CD4-positive, CD25-positive, alpha-beta regulatory T cell (primary cell): ENCODE measurements at places on chromosomes 4 and X.

GRCh38 chr4:159014859-159015258 lies 88.0 kb upstream of the RAPGEF2 start:
- no peak for DNase-seq

DNA sequence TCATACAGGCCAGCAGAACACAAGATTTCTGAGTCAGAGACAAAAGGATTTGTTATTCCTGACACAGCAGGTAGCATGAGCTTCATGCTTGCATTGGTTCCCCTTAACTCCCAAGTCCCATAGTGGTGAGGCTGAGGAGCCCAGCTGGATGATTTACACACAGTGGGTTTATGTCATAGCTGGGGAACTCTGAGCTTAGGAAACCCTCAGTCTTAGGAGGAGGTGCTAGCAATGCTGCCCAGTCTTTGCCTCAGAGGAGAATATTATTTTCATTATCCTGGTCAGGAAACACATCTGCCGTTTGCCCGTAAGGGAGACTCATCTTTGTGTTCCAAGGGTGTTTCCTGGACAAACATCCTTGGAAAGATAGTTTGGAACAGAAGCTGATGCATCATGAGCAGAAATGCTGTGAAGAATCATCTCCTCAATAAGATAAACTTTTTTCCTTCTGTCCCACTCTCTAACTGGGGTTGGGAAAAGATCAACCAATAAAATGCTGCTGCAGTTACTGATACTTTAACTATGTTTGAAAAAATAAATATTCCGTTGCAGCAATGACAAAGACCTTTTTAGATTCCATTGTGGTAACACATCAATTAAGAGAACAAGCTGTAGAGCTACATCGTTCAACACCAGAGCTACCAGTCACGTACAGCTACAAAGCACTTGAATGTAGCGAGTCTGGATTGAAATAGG lies 146.8 kb downstream of the DCLK2 start:
- DNase-seq = no peak

DNA sequence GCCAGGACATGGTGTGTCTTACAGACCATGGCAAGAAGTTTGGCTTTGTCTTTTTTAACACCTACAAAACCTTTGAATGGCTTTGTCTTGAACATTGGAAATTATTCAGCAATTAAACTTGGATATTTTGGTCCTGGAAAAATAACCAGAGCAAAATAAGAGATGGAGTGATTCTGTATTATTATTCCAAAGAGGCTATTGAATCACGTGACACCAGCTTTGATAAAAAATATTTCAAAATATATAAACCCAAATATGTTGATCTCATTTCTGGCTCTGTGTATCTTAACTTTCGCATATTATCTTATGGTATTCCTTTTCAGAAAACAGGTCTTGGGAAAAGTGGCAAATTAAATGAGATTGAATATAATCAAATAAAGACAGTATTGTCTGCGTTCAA lies 32.6 kb upstream of the GIMD1 start:
- DNase-seq = no peak

DNA sequence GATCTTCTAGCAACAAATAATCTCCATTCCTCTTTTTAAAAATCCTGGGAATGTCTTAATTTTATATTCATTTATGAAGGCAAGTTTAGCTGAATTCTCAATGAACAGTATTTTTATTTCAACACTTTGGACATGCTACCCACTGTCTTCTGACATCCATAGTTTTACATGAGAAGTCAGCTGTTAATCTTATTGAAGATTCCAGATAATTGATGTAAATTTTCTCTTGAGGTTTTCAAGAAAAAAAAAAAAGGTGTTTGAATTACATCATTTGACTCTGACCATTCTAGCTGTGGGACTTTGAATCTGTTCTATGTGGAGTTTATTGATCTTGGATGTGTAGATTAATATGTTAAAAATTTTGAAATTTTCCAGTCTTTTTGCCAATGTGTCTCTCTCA lies 28.0 kb downstream of the PDHA2 start:
- DNase-seq = no peak

DNA sequence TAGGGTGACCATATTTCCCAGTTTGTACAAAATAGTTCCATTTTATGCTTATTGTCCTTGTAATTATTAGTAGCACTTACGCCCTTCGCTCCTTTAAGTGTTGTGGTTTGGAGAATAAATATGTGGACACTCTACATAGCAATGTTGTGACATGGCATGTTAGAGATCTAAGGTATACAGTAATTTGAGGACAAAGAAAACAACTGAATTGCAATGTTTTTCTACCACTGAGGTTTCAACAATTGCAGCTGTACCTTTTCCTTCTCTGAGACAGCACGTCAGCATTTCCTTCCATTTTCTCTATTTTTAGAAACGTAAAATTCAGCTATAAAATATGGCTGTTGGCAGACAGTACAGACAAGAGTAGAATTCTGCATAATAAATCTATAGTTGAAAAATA lies 323.1 kb downstream of the MAPK10 start:
- no peak for DNase-seq

DNA sequence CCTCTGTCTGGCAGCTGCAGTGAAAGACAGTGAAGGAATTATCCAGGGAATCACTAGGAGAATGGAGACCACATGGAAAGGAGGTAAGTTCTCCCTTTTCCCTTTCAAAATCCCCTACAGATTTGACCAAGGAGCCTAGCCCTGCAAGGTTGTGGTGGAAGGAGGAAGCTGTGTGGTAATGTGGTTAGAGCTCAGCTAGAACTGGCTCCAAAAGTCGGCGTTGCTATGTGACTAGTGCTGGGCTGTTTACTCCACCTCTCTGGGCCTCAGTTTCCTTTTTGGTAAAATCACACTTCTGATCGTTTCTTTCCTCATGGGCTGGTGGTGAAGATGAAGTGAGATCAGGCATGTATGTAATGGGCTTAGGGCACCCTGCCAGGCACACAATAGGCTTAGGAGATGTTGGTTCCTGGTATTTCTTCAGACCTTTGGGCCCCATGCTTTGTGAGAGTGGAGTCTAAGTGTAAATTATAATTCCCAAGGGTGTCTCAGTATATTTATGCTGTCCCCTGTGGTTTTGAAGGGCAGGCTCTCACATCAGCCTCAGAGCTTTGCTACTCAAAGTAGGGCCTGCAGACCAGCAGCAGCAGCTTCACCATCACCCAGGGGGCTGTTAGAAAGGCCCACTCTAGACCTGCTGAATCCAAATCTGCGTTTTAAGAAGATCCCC lies 183.7 kb upstream of the BCOR start:
- peak; percentile 36 for DNase-seq

DNA sequence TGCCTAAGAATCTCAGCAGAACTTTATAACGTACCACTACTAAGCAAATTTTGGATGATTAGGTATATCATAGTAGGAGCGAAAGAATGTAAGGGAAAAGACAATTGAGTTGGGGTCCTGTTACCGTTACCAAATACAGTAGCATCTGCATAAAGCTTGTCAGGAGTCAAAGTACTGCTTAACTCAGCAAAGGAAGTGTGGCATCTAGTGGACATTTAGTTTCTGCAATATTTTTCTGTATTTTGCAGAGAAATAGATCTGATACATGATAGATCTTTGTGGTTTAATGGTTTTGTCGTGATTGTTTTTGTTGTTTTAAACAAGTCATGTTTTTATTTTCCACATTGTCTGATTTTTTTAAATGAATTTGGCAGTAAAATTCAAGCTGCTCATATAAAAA lies 81.0 kb upstream of the SMARCAD1 start:
- no peak for DNase-seq

- no peak for DNase-seq
These were observed 35.8 kb downstream of the BCOR start for GRCh38 chrX:40061871-40062524.

DNA sequence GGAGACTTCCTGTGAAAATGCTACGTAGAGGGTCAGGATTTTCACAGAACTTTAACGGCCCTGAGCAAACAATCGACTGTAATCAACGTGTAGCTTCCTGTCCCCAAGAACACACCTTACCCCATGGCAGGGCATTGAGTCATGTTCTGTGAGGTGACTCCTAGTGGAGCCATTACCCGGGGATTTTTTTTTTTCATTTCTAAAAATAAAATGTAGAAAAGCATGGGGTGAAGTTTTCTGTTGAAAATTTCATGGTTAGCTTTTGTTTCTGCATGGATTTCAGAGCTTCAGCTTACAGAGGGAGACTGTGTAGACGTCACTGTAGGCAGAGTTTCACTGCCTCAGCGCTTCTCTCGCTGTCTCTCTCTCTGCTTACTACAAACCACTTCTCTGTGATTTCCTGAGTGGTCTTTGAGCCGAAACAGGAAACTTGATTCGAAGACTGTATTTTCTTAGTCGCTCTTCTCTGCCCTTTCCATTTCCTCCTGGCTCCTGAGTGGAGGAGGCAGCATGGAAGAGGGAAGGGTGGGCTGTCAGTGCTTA lies 111.7 kb downstream of the NFKB1 start:
- DNase-seq = peak; percentile 63

- peak; percentile 68 for DNase-seq
These were observed 377 bp downstream of the TIMM17B start for GRCh38 chrX:48897157-48897624.

- no peak for DNase-seq
These were observed 5.8 kb upstream of the TMEM271 start for GRCh38 chr4:581753-582361.

GRCh38 chr4:67049446-67049845 lies 495.9 kb downstream of the CENPC start:
- DNase-seq = no peak

GRCh38 chrX:139930401-139930800 lies 2.5 kb downstream of the ATP11C start:
- no peak for DNase-seq
